ENCODE measurements at places on chromosomes 1 and 21. TPM values are rescaled to one million over a fixed set of nuclear protein-coding genes. Genes with fewer than 3 reads are reported as not detected.

The MYOG gene
- not detected for total RNA-seq

The CNKSR1 gene
- total RNA-seq = 45.8 TPM

The ITLN2 gene
- 4.2 TPM for total RNA-seq

The TRPM2 gene
- total RNA-seq = 1.3 TPM

The RNU1-2 gene
- 9,966 TPM for total RNA-seq

The KLF17 gene
- total RNA-seq = not detected

The THEMIS2 gene
- total RNA-seq = 8.9 TPM

The VHLL gene
- total RNA-seq = not detected

The NCF2 gene
- 30.4 TPM for total RNA-seq

The C8B gene
- total RNA-seq = not detected

The PAPPA2 gene
- total RNA-seq = 10.3 TPM

The SYT14 gene
- not detected for total RNA-seq

The APCS gene
- not detected for total RNA-seq

The GUCA2A gene
- total RNA-seq = not detected

GRCh38 chr1:30912913-30913652, 4.5 kb upstream of the SDC3 start:
- DNase-seq = peak; percentile 34

GRCh38 chr1:34268311-34268954, 91.7 kb downstream of the C1orf94 start:
- no peak for DNase-seq

GRCh38 chr1:21059021-21059420, 117.7 kb downstream of the EIF4G3 start:
- no peak for DNase-seq

- peak; percentile 27 for DNase-seq
Measured at GRCh38 chr1:112850034-112850757, 105.8 kb downstream of the SLC16A1 start.

DNA sequence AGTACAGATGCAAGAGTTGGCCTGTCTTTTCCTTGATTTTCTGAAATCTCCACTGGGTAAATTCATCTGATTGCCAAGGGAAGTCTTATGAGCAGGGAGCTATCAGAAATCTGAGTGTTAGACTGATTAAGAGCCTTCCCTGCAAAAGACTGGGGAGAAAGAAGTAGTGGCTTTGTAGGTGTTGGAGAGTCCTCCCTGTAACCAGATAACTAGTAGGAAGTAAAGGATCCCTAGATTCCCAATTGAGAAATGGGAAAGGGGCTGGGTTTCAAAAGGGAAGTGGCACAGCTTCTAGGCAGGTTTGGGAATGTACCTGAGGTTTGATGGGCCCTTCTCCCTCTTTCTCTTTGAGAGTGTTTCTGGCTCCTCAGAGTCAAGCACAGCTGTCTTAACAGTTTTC, 2.1 kb downstream of the TLCD4 start:
- DNase-seq = no peak

- DNase-seq = no peak
Measured at GRCh38 chr1:85976516-85977205, 179.9 kb downstream of the COL24A1 start.

GRCh38 chr21:30345014-30345413, 3.4 kb downstream of the KRTAP23-1 start:
- no peak for DNase-seq

- DNase-seq = no peak
Measured at GRCh38 chr1:3834701-3835100, 22.3 kb downstream of the CEP104 start.

GRCh38 chr1:97898948-97899347, 21.9 kb downstream of the DPYD start:
- DNase-seq = no peak

GRCh38 chr1:233304489-233305102, 9.1 kb upstream of the PCNX2 start:
- no peak for DNase-seq

GRCh38 chr1:1510912-1511532, 940 bp upstream of the ATAD3A start:
- peak; percentile 59 for DNase-seq

DNA sequence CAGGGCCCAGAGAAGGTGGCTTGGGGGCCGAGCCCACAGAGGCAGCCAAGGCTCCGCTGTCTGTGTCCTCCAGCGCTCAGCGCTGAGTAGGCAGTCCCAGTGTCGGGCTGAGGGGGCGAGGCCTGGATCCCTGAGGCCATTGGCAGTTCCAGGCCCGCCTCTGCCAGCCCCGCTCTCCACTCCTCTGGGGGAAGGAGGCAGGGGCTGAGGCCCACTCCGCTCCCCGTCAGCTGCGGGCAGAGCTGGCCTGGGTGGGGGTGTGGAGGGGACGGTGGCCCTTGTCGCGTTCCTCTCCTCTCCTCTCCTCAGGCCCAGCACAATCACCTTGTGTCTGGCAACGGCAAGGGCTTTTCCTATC, 132.8 kb downstream of the CASZ1 start:
- DNase-seq = peak; percentile 67

DNA sequence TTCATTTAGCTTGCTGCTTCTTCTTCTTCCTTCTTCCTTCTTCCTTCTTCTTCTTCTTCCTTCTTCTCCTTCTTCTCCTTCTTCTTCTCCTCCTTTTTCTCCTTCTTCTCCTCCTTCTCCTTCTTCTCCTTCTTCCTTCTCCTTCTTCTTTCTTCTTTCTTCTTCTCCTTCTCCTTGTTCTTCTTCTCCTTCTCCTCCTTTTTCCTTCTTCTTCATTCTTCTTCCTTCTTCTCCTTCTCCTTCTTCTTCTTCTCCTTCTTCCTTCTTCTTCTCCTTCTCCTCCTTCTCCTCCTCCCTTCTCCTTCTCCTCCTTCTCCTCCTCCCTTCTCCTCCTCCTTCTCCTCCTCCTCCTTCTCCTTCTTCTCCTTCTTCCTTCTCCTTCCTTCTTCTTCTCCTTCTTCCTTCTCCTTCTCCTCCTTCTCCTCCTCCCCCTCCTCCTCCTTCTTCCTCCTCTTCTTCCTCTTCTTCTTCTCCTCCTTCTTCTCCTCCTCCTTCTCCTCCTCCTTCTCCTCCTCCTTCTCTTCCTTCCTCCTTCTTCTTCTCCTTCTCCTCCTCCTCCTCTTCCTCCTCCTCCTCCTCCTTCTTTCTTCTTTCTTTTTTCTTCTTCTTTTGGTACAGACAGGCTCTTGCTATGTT, 110.1 kb downstream of the ST3GAL3 start:
- DNase-seq = no peak

DNA sequence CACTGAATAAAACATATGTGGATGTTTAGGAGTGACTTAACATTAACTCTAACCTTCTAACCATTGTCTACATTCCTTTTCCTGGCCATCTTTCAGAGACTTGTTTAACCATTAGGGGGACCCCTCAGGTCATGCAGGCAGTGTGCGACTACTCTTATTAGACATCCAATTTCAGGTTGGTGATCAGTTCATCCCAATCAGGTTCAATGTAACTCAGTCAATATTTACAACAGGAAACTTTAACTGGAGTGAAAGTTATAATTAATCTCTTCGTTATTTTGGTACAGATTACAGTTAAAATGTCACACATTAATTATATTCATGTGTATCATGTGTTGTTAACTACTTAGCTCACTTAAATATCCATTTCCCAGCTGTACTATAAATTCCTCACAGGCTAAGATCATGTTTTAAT, 68.8 kb upstream of the RGS1 start:
- DNase-seq = no peak

DNA sequence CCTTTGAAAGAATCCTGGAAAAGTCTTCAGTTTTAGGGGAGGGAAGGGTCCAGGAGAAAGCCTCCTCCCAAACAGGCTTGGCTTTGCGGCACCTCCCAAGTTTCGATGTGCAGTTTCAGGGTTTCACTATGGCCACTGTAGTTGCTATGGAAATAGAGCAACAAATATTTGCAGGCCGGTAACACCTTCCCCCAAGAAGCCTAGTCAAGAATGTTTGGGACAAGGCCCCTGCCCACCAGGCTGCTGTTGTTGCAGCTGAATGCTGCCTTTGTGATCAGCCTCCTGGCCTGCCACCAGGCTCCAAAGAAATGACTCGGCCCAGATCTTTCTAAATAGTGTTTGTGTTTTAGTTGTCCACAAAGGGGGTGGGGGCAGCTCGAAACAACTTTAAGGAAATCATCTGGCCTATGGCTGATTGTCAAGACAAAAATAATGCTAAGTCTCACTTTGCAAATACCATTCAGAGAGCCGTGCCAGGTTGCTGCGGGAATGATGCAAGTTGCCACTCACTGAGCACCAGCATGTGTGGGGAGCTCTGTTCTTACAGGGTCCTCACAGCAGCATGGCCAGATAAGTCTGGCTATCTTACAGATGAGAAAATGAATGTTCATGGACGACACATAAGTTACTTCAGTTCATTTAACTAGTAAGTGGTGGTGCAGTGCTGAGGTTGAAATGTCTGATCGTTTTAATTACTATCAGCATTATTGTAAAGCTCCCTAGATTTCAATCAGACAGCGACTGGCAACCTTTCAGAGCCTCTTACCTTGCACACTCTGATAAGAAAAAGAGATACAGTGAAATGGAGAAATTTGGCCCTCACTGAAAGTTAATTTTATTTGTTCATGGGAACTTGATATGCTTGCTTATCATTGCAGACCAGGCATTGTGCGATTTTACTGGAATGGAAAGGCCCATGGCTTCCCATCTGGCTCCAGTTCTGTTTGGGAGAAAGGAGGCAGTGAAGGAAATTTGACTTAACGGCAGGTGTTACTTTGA, 91.2 kb upstream of the JUN start:
- peak; percentile 74 for DNase-seq

- DNase-seq = no peak
Measured at GRCh38 chr1:91734761-91735160, 151.2 kb downstream of the TGFBR3 start.

GRCh38 chr1:14815175-14815877, 216.8 kb downstream of the KAZN start:
- peak; percentile 34 for DNase-seq

- DNase-seq = no peak
Measured at GRCh38 chr1:100422065-100422464, 69.8 kb downstream of the CDC14A start.

GRCh38 chr1:55684131-55684650, 469.0 kb upstream of the USP24 start:
- DNase-seq = no peak

DNA sequence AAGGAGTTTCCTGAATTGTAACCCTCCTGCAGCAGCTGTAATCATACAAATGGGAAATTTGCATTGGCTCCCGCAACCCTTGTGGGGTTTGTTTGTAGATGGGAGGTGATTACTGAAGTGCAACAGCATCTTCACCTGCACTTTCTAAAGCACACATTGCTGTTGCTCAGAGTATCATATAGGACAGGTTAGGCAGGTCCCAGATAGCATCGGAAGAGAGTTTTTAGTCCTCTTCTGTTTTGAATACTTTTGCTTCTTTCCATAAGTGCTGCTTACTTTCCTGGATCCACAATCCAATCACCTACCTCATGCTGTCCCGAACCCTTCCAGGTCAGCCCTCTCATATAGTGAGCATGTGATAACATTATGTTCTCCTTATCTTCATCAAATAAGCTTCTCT, 300.4 kb downstream of the PTPRC start:
- DNase-seq = no peak

DNA sequence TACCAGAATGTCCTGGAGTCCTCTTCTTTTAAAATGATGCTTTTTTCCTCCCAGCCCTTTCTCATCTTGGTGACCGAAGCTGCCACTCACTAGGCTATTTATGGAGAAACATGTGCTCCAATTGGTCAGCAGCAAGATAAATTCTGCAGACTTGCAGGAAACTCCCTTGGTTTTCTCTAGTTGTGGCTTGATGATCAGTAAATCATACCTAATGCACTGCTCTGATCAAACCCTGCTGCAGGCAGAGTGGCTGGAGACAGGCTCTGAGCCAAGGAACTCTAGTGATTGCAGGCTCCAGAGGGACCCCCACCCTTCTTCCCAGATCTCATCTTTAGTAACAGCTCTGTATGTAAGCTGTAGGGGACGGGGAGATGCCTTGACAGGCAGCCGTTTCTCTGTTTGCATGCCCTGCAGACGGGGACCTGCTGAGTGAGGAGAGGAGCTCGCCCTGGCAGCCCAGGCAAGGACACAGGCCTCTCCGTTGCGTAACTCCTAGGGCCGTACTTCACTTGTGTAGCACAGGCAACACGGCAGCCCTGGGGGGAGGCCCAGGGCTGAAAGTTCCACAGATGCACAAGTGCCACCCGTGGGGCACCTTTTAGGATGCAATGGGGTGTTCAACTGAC, 14.5 kb downstream of the SLC6A17 start:
- DNase-seq = no peak

DNA sequence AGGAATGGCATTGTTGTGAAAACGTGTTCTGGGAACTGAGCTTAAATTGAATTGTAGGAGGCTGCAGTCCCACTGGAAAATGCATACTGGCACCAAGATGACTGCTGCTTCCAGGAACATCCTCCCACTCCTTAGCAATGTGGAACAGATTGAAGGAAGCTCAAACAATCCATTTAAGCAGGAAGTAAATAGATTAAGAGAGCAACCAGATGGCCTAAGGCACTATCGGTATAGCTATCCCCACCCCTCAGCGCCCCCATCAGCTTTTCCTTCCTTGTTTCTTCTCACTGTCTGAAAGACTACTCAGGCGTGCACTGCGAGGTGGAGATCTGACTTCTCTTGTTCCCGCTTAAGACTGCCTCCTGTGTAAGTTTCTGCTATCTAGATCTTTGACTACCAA, 4.0 kb upstream of the IFI16 start:
- peak; percentile 55 for DNase-seq

GRCh38 chr1:116320874-116321273, 52.2 kb upstream of the ATP1A1 start:
- no peak for DNase-seq

- DNase-seq = no peak
Measured at GRCh38 chr1:54876814-54877213, 10.2 kb downstream of the DHCR24 start.

DNA sequence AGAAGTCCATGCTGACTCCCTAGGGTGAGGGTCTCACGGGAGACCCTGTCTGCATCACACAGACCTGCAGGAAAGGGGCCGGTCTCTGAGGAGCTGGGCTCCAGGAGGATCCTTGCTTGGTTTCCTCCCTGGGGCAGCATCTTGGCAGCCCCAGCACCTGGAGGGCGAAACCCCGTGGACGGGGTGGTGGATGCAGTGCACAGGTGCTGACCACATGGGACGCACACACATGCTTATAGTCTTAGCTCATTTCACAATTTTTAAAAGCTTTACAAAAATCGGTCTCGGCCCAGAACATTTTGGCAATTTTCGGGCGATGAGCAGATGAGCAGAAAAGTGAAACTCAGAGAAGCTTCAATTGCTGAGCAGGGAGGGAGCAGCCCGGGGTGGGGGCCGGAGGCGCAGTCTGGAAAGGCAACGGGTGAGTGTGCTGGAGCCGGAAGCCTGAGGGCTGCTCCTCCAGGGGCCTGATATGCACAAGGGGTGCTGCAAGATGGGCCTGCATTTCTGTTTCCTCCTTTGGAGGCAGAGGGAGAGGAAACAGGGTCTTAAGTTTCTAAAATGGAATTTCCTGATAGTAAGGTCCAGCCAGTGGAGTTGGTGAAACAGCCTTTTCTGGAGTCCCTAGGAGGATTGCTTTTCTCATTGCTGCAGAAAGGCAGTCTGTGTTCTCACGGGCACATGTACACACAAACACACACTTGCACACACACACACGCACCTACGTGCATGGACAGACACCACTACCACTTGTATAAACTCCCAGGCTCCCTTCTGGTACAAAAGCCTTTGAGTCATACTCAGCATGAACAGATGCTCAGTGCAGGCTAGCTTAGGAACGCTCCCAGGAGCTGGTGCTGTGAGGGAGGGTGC, 60.6 kb downstream of the SCCPDH start:
- DNase-seq = no peak
